ENCODE measurements at places on chromosomes 6 and 20.
A peak's percentile ranks its signal among the peaks of the same experiment; 100 is the strongest.

DNA sequence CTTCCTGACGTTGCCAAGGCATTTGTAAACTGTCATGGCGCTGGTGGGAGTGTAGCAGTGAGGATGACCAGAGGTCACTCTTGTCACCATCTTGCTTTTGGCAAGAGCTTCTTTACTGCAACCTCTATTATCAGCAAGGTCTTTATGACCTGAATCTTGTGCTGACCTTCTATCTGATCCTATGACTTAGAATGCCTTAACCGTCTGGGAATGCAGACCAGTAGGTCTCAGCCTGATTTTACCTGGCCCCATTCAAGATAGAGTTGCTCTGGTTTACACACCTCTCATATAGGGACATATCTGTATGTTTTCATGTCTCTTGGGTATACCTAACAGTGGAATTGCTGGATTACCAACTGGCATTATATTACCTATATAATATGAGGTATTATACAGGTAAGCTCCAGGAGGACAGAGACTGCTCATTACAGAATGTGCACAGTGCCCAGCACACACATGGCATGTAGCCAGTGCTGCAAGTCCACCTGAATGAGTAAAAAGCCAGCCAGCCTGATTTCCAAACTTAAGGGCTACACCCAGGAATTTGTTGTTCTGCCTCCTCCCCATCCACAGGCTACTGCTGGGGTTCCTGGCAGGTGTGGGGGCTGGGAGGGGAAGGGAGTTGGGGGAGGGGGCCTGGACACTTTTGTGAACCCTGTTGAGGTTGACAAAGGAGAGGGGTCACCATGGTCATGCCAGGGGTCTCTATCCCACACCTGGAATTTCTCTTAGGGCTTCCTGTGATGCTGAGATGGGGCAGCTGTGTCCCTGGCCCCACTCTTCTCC, 35.2 kb upstream of the BLCAP start:
- no peak for DNase-seq

DNA sequence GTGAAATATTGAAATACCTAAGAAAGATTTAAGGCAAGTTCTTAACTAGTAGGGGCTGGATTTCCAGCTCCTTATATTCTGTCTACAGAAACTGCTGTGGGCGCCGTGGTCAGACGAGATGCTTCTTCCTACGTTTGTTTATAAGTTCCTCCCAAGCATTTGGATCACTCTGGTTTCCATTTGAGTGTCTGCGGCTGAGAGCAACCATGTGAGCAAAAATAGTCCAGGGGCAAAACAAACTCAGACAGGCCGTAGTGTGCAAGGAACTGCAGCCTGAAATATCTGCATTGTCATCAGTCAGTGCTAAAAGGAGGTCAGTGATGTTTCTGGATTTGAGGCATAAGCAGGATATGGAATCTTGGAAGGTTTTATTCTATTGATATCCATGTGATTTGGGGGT, 485.9 kb upstream of the JAG1 start:
- DNase-seq = peak; percentile 66

DNA sequence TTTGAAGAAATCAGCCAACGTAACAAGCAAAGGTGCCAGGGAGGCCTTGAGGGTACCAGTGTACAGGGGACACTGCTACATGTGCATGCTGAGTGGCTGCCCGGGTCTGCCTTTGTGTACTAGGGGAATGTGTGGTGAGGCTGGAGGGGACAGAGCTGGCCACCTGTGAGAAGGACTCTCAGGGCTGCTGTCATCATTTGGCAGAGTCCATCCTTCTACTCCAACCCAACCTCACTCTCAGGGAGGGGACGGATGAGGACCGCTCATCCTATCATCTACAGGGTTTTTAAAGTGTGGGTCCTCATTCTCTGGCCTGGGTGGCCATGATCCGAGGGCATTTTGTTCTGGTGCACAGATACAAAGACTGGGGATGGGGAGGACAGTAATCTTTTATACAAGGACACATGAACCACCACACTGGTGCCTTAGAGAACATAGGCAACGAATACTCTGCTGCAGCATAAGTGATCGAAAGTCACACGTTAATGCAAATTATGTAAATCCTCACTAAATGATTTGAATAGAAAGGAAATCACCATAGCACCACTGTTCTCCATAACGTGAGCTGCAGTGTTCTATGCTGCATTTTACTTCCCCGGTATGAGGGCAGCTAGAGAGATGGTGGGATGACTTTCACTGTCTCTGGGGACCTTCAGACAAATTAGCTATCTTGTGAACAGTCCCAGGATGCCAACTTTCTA, 181.4 kb downstream of the GMPR start:
- DNase-seq = no peak

DNA sequence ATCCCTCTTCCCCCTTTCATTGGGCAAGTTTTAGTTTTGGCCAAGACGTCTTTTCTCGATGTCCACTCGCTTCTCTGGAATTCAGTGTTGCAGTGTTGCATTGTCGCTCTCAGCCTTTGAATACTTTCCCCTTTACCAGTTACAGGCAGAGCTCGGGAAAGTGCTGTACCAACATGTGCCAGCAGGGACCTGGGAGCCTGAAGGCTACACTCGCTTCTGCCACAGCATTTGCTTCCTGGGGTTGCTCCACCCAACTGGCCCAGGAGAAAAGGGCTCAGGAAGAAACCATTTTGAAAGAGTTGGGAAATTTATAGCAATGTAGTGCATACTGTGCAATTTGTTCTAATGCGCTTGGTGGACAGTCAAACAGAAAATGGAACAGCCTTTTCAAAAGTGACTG, 78.6 kb downstream of the LINC00237 start:
- DNase-seq = no peak

- no peak for DNase-seq
These were observed 37.7 kb downstream of the MAP3K4 start for GRCh38 chr6:161029195-161029809.

DNA sequence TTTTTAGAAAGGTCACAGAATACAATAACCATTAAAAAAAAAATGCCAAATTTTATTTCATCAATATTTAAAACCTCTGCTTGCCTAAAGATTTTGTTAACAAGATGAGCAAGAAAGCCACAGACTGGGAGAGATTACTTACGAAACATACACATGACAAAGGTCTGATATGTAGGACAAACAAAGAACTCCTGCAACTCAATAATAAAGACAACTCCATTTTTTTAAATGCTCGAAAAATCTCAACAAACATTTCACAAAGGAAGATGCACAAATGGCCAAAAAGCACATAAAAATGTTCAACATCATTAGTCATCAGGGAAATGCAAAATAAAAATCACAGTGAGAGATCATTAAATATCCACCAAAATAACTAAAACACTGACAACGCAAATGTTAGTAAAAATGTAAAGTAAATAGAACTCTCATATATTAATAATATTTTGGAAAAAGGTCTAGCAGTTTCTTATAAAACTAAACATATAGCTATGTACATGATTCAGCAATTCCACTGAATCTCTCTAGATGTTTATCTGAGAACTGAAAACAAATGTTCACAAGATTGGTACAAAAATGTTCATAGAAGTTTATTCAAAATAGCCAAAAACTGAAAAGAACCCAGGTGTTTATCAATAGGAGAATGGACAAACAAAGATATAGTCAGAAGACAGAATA, 10.3 kb downstream of the STK38 start:
- DNase-seq = no peak

GRCh38 chr6:35798706-35799105, 1.6 kb upstream of the CLPS start:
- DNase-seq = no peak

DNA sequence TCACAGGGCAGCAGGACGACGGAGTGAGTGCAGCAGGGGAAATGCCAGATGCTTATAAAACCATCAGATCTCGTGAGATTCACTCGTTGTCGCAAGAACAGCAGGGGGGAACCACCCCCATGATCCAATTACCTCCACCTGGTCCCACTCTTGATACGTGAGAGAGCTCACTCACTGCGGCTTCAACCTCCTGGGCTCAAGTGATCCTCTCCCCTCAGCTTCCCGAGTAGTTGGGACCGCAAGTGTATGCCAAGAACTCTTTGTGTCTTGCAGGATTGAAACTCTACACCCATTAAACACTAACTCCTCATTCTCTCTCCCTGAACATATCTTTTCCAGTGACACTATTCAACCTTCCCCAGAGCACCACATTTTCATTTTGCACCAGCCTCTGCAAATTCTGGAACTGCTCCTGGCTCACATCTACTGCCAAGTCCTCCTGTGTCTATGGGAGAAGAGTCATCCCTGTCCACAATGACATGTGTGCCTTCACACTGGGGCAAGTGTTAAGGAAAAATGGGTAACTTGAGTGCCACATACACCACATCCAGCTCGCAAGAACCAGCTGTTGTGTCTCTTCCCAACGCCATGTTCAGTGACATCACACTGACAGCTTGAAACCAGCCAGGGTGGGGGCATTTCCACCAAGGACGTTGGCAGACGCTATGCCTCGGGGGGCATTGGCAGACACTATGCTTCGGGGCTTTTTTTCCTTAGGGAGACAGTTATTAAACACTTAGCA, 14.7 kb upstream of the TAF4 start:
- DNase-seq = no peak
